NCI-H187 treated with DMSO at 0.1 percent for 48 hours (cell line): ENCODE measurements at places on chromosomes 13 and 19.

GRCh38 chr13:95924389-95924994 lies 128.7 kb downstream of the UGGT2 start:
- DNase-seq: no peak

- no peak for DNase-seq
These were observed 133.2 kb downstream of the LMO7 start for GRCh38 chr13:75769141-75769905.

GRCh38 chr19:52749780-52750179 lies 14.9 kb upstream of the ZNF611 start:
- DNase-seq: no peak

DNA sequence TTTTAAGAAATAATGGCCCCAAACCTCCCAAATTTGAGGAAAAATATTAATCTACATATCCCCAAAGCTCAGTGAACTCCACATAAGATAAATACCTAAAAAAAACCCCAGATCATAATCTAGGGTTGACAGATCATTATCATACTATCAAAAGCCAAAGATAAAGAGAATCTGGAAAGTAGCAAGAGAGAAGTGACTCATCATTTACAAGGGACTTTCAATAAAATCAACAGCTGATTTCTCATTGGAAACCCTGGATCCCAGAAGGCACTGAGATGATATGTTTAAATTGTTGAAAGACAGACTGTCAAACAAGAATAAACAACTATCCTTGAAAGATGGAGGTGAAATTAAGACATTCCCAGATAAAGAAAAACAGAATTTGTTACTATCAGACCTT lies 199.3 kb downstream of the KCNRG start:
- no peak for DNase-seq

GRCh38 chr13:109673477-109673876 lies 112.9 kb downstream of the IRS2 start:
- no peak for DNase-seq

DNA sequence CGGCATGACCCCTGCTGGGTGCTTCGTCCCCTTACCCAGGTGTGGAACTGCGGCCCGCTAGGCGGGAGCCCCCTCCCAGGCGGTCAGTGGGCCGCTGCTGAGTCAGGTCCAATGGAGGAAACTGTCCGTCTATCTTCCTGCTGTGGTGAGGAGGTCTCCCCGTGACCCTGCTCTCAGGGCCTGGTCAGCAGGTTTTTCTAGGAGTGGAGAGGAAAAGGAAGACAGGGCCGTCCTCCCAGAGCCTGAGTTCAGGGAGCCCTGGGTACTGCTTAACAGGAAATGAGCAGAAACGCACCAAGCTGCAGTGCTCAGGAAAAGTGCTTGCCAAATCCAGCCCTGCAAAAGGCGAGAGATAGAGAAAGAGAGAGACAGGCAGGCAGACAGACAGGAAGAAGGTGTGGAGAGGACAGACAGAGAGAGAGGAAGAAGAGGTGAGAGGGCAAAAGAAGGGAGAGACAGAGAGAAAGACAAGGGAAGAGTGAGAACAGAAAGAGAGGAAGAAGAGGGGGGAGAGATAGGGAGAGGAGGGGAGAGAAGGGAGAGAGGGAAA lies 10.3 kb downstream of the SH3GL1 start:
- DNase-seq: no peak

- no peak for DNase-seq
These were observed 12.3 kb downstream of the CLDN10 start for GRCh38 chr13:95564733-95565291.

GRCh38 chr19:53868091-53868891 lies 608 bp downstream of the MYADM start:
- no peak for DNase-seq

- no peak for DNase-seq
These were observed 8.8 kb downstream of the FZR1 start for GRCh38 chr19:3514930-3515329.

DNA sequence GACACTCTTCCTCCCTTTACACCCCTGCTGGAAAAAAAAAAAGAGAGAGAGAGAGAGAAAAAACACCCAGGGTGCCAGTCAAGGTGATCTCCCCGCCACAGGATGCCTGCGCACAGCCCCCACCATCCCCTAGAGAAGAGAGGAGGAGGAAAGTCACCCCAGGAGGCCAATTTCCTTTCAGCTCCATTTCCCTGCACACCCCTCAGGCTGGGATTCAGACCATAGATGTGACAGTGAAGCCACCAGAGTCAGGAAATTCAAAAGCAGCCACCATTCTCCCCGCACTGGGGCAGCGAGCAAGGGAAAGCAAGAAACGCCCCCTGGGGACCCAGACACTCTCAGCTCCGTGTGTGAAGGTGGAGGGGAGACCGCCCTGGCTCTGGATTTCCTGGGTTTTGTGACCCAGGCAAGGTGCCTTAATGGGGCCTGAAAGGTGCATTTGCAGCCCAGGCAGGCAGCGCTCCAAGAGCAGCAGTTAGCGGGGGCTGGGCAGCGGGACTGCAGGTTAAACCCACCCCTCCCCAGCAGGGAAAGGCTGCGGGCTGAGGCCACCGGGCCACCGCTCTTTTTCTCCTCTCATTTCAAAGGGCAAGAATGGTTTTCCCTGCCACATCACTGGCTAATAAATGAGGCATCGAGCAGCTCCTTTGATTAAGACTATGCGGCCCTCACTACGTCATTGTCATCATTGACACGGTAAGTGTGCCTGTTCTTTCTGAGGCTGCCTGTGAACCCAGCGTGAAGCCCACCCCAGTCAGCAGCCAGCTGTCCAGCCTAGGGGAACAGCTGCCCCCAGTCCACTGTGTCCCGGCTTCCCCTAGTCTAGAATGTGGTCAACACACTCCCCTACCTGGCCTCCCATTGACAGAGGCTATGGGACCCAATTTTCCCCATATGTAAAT lies 83.8 kb upstream of the TM9SF2 start:
- DNase-seq: no peak

GRCh38 chr19:43575955-43576878 lies 616 bp downstream of the PINLYP start:
- DNase-seq: no peak

- DNase-seq: no peak
These were observed 2.3 kb upstream of the LCP1 start for GRCh38 chr13:46184277-46184699.

- DNase-seq: no peak
These were observed 208.0 kb downstream of the DLEU7 start for GRCh38 chr13:50635504-50635903.

DNA sequence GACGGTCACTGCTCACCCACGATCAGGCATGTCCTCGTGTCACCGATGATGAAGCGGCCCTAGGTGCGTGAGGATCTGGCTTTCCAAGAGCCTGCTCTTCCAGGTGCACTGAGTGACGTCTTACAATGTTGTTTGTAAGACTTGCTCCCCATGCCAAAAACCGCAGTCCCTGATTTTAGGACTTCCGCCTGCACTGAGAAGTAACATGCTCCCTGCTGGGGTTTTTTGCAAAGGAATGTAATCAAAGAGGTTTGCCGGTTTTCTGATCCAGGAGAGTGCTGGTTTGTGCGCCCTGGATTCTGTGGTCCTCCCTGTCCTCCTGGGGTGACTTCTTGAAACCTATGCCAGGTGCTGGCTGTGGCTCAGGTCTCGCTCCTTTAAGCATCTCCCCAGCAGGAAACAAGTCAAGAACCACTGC lies 38.8 kb downstream of the MYO9B start:
- no peak for DNase-seq

GRCh38 chr19:3494051-3494450 lies 6.4 kb downstream of the DOHH start:
- DNase-seq: no peak

DNA sequence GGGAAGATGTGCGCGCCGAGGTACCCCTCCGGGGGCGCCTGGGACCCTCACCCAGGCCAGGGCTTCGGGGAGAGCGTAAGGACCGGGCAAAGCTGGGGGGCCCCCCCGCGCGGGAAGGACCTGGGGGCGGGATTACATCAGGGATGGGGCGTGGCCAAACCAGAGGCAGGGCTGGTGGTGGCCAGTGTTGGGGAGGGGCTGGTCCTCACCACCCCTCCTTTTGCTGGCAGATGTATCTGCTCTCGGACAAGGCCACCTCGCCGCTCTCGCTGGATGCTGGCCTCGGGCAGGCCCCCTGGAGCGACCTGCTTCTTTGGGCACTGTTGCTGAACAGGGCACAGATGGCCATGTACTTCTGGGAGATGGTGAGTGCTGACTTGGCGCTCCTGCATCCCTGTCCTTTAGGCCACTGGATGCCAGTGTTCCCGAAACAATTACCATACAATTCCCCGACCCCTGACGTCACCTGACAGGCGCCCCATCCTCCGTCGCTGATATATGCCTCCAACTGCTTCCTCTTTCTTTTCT lies 25.3 kb downstream of the TRPM4 start:
- no peak for DNase-seq

- DNase-seq: no peak
These were observed 2.3 kb downstream of the ZNF714 start for GRCh38 chr19:21084343-21084742.

- DNase-seq: no peak
These were observed 11.5 kb upstream of the SUPT20H start for GRCh38 chr13:37070956-37071355.

DNA sequence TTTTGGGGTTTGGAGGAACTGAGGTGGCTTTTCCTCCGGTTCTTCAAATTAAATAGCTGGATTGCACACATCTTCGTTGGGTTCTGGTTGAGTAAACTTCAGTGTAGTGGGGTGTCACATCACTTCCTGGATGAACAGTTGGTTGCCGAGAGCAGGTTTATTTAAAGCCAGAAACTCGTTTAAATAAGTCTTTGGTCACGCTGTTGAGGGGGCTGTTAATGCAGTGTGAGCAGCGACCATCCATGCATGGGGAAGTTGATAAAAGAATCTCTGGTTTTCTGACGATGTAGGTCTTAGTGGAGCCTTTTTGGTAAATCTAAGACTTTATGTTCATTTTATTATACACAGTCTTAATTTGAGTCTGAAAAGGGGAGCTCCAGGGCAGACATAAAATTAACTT lies 351.2 kb upstream of the ARGLU1 start:
- no peak for DNase-seq

- no peak for DNase-seq
These were observed 350.0 kb downstream of the DACH1 start for GRCh38 chr13:71517004-71517403.

DNA sequence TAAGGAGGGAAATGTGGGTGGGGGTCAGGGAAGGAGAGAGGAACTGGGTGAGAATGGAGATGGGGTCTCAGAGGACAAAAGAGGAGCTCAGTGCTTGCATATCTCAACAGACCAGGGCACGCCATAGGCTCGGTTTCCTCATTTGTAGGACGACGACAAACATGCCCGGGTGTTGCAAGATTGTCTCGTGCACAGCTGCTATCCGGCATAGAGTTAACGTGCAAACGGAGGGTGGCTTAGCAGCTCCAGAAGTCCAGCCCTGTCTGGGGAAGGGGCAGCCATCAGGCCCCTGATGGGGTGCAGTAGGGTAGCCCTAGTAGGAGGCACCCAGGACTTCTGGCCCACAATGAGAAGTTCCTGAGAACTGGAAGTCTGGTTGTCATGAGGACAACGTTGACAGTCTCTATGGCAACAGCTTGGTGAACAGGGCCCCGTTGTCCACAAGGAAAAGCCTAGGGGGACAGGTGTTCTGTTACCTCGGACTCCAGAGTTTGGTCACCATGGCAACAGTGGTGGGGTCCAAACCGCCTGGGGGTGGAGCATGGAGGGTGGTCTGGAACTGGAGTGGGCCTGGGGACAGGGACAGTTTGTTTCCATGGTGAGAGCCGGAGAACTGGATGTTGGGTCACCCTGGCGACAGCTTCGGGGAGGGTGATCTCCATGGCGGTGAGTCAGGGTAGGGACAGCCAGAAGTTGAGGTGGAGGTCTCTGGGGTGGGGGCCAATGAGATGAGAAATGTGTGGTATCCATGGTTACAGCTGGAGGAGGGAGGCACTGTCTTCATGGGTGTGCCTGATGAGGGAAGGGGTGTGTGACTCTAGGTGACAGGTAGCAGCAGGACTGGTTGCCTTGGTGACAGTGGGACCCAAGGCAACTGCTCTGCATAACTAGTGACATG lies 16.8 kb downstream of the TM6SF2 start:
- DNase-seq: no peak

GRCh38 chr19:2186071-2186846 lies 22.5 kb downstream of the DOT1L start:
- no peak for DNase-seq

DNA sequence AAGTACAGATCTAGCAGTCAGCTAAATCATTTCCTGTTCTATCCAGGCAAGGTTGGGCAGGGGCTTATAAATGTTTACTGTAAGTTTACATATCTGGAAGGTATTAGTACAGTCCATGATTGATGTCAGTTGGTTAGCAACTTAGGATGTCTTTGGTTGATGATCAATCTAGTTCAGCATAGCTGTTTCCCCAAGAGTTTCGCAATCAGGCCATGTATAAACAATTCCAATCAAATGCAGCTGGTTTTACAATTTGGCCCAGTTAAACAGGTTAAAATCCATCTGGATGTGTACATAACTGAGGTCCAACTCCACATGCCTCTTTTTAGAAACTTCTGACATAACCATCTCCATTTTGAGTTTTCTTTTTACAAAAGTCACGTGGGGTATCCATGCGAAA lies 6.9 kb downstream of the ZNF221 start:
- no peak for DNase-seq

DNA sequence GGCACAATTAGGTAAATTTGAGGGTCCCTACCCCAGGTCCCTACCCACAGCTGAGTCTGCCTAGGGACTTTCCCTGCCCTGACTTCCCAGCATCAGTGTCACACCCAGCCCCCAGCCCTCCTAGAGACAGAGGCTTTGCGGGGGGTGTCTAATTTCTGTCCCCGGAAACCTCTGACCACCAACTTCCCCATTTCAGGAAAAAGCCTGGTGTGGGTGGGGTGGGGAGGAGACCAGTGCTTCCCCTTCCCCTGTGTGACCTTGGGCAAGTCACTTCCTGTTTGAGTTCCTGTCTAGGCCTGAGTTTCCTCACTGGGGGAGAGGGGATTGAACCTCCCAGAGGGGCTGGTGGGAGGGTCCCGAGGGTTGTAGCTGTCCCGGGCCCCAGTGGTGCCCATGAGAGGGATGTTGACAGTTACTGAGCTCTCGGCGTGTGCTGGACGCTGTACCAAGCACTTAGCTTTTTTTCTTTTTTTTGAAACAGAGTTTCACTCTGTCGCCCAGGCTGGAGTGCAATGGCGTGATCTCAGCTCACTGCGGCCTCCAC lies 7.9 kb downstream of the VASP start:
- no peak for DNase-seq

DNA sequence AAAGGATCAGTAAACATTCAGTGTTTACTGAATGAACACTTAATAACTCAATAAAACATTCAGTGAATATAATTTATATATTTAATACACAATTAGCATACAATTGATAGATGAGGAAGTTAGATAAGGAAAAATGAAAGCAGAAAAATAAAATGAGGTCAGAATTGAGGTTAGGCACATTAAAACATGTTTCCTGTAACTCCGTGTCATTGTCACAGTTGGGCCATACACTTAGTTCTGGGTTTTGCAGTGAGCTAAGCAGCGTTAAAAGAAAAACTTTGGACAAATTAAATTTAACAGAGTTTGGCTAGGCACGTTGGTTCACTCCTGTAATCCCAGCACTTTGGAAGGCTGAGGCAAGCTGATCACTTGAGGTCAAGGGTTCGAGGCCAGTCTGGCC lies 71.4 kb downstream of the MIPEP start:
- no peak for DNase-seq

GRCh38 chr19:13417054-13417453 lies 89.2 kb downstream of the CACNA1A start:
- no peak for DNase-seq

- no peak for DNase-seq
These were observed 1095.4 kb upstream of the PCDH20 start for GRCh38 chr13:62510906-62511655.

GRCh38 chr13:57553932-57554331 lies 77.6 kb upstream of the PCDH17 start:
- DNase-seq: no peak
